IPS DF 6.9 (cell line): ENCODE measurements at places on chromosomes 12 and 14.

- peaks cover 2% of the 10 kb centered on the region; the same call in 1 of the 2 replicates for H3K4me1 ChIP-seq
- H3K4me3 ChIP-seq = no peak overlapping the region
- H3K27me3 ChIP-seq = no peaks in the 10 kb centered on the region
- DNase-seq = no peak
Measured at GRCh38 chr14:54377501-54377900, 19.3 kb upstream of the CDKN3 start.

GRCh38 chr12:39692258-39692853 lies 72.8 kb upstream of the ABCD2 start:
- H3K36me3 ChIP-seq = no peaks in the 10 kb centered on the region
- H3K4me1 ChIP-seq = no peaks in the 10 kb centered on the region
- no peak for DNase-seq

DNA sequence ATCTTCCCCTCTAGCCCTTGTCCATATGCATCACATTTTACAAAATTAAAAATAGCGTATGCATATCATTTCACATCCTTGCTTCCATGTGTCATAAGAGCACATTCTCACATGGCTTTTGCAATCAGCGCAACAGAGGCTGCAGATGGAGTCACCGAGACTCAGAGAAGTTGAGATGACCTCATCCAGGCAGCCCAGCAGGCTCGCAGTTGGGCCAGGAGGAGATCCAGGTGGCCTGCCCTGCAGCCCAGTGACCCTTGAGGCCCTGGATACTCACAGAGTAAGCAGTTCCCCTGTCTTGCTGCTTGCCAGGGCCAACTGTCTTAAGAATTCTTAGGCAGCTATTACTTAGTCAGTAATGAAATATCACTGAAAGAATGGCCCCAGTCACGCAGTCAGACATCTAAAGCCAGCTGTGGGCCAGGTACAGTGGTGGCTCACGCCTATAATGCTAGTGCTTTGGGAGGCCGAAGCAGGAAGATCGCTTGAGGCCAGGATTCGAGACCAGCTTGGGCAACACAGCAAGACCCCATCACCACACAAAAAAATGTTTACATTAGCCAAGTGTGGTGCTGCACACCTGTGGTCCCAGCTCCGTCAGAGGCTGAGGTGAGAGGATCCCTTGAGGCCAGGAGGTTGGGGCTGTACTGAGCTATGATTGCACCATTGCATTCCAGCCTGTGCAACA lies 9.1 kb downstream of the CAMKK2 start:
- no peaks in the 10 kb centered on the region; the same call in 1 of the 2 replicates for H3K4me1 ChIP-seq
- H3K4me3 ChIP-seq = no peak overlapping the region
- DNase-seq = no peak

DNA sequence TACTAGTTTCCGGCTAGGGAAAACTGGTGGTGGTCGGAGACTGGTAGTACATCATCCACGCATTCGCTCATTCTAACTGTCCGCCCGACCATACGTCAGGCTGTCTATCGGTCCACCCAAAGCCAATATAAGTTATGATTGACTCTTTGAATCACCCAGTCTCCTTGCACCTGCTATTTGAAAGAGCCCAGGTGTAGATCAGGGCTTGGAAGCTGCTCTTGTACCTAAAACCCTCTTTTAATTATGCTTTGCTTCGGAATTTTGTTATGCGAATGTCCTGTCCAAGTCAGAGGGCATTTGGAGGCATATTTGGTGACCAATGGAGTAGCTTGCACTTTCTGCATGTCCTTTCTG lies 5.7 kb upstream of the NKX2-1 start:
- H3K27ac ChIP-seq = no peak overlapping the region
- H3K36me3 ChIP-seq = no peaks in the 10 kb centered on the region
- H3K27me3 ChIP-seq = peaks cover 69% of the 10 kb centered on the region
- no peaks in the 10 kb centered on the region for H3K4me1 ChIP-seq

DNA sequence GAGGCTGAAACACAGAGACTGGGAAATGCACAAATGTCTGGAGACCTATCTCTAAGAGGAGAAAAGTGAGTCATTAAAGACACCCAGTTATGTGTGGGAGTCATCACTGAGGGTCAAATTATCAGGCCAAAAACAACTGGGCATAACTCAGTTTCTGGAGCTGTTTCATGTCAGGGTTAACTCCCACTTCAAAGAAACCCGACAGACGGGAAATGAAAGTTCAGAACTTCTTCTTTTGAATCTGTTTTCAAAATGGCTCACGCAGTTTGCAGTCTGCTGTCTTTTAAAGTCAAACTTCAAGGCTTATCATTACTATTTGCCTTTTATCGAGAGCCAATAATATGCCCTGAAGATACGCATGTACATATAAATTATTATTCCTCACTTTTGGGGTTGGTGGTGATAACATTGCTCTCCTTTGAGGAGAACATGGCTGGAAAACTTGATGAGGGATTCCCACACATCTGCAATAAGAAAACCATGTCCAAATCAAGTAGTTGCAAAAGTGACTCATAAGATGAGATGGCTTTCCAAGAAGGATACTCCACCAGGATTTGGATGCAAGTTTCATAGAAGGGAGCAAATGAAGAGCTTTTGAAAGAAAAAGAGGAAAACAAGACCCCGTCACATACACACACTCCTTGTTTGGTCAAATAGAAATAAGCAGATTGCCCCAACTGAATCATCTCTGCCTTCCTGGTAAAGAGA lies 341.4 kb downstream of the ADAMTS20 start:
- no peaks in the 10 kb centered on the region for H3K27me3 ChIP-seq
- no peaks in the 10 kb centered on the region for H3K36me3 ChIP-seq
- H3K4me3 ChIP-seq = no peak overlapping the region
- H3K4me1 ChIP-seq = no peaks in the 10 kb centered on the region

DNA sequence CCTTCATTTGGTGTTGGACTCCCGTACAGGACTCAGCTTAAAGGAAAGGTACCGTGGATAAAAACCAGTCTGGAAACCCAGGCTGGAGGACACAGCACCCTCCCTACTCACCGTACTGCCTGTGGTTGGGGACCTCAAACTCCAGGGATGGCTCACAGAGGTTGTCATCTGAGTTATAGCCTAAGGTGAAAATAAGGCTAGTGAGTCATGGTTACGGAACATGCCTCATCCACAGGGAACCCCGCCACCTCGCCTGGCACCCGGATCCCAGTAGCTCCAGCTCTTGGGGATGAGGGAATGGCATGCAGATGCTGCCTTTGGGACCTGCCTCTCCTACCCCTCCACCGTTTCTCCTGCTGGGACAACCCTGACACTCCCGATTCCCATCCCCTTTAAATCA lies 36.8 kb upstream of the GPR68 start:
- no peaks in the 10 kb centered on the region for H3K27me3 ChIP-seq
- H3K27ac ChIP-seq = no peak overlapping the region
- H3K36me3 ChIP-seq = peaks cover 30% of the 10 kb centered on the region
- no peak for DNase-seq

- H3K4me3 ChIP-seq = no peak overlapping the region
- DNase-seq = no peak
- H3K27me3 ChIP-seq = no peaks in the 10 kb centered on the region
- H3K36me3 ChIP-seq = no peaks in the 10 kb centered on the region
Measured at GRCh38 chr14:98700748-98701147, 571.2 kb downstream of the BCL11B start.

DNA sequence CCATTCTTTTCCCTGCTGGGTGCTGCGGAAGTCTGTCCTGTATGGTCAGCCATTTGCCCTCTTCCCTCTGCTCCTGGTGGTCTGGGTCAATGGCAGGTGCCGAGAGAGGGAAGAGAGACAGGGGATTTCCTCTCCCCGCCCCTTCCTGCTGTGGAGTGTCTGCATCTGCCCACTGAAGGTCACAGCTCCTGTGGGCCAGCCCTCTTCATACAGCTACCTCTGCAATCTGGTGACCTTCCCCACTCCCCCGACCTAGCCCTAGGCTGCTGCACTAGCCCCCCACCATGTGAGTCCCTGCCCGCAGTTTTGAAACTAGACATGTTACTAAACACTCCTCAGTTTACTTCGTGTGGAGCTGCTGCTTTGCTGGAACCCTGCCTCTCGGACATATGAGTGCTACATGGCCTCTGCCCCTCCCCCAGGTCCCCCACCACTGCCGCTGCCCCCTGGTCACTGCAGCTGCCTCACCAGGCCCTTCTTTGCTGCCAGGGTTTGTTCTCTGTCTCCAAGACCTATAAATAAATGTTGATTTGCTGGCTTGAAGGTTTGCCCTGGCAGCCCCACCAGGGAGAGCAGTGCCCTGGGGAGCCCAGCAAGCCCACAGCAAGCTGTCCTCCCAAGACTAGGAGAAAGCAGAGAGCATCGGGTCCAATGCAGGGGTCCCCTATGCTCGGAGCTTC lies 102.9 kb downstream of the DPF3 start:
- H3K4me1 ChIP-seq = no peaks in the 10 kb centered on the region
- no peak for DNase-seq
- H3K27me3 ChIP-seq = no peaks in the 10 kb centered on the region
- H3K27ac ChIP-seq = no peak overlapping the region

- no peak for DNase-seq
- no peak overlapping the region for H3K4me3 ChIP-seq
- no peak overlapping the region for H3K27ac ChIP-seq
Measured at GRCh38 chr14:51006781-51007211, 62.5 kb upstream of the PYGL start.

- DNase-seq = no peak
- H3K36me3 ChIP-seq = no peaks in the 10 kb centered on the region
- H3K4me1 ChIP-seq = no peaks in the 10 kb centered on the region
- no peak overlapping the region for H3K27ac ChIP-seq
- no peaks in the 10 kb centered on the region for H3K27me3 ChIP-seq
Measured at GRCh38 chr14:33622496-33622895, 328.4 kb downstream of the EGLN3 start.

DNA sequence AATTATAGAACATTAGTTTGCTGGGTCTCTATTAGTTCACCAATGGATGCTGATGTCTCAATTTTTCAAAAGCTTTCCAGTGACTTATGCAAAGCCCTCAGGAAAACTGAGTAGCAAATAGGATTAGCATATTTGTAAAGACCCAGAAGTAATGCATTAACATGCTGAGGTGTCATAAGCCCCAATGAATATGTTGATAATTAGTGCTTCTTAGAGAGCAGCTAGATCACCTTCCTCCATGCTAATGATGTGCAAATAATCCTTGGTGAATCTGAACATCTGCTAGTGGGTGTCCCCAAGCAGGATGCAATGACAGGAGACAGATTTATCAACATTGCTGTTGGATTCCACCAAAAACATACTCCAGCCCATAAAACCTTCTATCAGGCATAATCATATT lies 19.0 kb downstream of the IFNG start:
- no peaks in the 10 kb centered on the region for H3K27me3 ChIP-seq
- no peak overlapping the region for H3K4me3 ChIP-seq
- no peak overlapping the region for H3K27ac ChIP-seq
- DNase-seq = no peak

DNA sequence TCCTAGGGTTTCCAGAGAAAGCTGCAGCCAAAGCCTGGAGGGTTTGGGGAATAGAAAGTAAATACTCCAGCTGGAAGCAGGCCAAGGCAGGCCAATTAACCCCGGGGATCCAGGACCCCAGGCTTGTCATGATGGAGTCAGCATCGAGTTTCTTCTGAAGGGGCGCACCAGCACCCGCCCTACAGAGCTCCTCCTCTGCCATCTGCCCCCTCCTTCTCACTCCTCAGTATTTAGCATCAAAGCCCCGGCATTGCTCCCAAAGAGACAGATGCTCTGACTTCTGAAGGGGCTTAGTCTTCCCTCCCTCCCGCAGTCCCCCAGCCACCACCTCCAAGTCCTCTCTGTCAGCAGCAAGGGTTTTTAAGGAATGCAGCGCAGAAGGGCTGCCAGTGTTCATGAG lies 285.1 kb upstream of the NOS1 start:
- no peak for DNase-seq
- H3K36me3 ChIP-seq = no peaks in the 10 kb centered on the region

- H3K4me3 ChIP-seq = no peak overlapping the region
- no peaks in the 10 kb centered on the region for H3K36me3 ChIP-seq
- no peaks in the 10 kb centered on the region for H3K27me3 ChIP-seq
- no peak for DNase-seq
- H3K27ac ChIP-seq = no peak overlapping the region
Measured at GRCh38 chr12:123069436-123070266, 81.2 kb downstream of the PITPNM2 start.

DNA sequence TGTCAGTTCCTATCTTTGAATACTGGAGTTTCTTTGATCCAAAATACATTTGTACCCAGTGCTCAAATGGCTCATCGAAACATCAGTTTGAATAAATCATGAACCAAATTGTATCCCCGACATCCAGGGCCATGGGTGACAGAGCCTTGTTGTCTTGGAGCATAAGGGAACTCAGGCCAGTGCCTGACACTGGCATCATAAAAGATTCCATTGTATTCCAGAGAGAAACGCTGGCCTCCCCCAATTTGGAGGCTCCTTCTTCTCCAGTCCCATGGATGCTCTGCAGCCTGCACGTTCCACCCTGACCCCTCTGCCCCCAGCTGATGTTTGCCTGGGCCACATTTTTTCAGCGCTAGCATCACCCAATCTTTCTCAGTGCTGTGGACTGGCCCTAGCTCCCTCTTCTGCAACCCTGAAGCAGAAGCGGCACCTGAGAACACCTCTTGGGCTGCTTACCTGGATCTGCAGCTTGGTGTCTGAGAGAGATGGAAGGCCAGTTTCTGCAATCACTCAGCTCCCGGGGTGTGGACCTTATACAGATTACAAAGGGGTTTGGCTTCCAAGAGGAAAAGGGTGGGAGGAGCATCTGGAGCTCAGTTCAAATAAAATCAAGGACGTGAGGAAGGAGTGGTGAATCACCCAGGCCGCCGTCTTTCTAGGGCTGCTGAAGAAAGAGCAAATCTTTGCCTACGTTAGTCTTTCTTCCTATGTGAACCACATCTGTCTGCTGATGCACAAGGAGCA lies at the start of gene RNASE1:
RNASE1 (minus strand) TSS at position 504 of the 744 bp plus-strand sequence. CDS start 776 bp downstream, outside the sequence.
- no peak within 1 kb of the TSS for H3K27ac ChIP-seq
- no peaks in the 10 kb centered on the region for H3K27me3 ChIP-seq
- no peaks in the 10 kb centered on the region for H3K36me3 ChIP-seq
- no peak within 1 kb of the TSS for H3K4me3 ChIP-seq

GRCh38 chr14:89351221-89351515 lies 65.9 kb downstream of the FOXN3 start:
- no peak overlapping the region for H3K27ac ChIP-seq
- H3K4me3 ChIP-seq = no peak overlapping the region
- no peak for DNase-seq
- H3K4me1 ChIP-seq = peaks cover 6% of the 10 kb centered on the region; the same call in 1 of the 2 replicates

DNA sequence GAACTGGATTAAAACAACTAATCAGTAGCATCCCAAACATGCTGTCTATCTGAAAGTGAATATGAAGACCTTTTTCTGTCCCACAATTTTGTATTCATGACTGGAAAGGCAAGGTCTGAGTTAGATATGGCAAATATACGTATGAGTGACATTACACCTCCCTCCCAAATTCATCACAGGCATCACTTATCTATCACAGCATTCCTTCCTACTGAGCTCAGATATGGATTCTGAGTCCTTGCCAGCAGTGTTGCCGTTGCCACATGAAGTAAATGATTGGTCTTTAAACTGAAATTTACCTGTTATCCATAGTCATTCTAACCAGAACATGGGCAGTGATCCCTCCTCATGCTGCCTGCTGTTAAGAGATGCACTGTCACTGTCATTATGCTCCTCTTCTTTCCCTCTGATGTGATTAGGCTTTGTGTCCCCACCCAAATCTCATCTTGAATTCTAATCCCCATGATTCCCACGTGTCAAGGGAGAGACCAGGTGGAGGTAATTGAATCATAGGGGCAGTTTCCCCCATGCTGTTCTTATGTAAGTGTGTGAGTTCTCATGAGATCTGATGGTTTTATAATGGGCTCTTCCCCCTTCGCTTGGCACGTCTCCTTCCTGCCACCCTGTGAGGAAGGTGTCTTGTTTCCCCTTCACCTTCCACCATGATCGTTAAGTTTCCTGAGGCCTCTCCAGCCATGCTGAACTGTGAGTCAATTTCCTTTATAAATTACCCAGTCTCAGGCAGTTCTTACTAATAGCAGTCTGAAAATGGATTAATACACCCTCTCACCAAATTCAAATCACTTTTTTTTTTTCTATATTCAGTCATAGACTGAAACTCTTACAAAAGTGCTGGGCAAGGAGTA lies 288.4 kb downstream of the NUAK1 start:
- no peaks in the 10 kb centered on the region for H3K4me1 ChIP-seq
- H3K4me3 ChIP-seq = no peak overlapping the region
- H3K27ac ChIP-seq = no peak overlapping the region
- no peaks in the 10 kb centered on the region for H3K36me3 ChIP-seq
